ENCODE measurements at places on chromosomes 6 and 20. TPM values are rescaled to one million over a fixed set of nuclear protein-coding genes. Genes with fewer than 3 reads are reported as not detected.

The GRM1 gene
- 28.9 TPM for total RNA-seq

The GNMT gene
- 0.36 TPM for total RNA-seq

The PTPRK gene
- total RNA-seq: 86.3 TPM

The COX4I2 gene
- total RNA-seq: not detected

The PTK7 gene
- 53.7 TPM for total RNA-seq

The OPN5 gene
- total RNA-seq: not detected

The ZC3H12D gene
- total RNA-seq: 0.36 TPM

The ECI2 gene
- 35.0 TPM for total RNA-seq

The ARFGEF3 gene
- total RNA-seq: 38.3 TPM

The PRDM1 gene
- total RNA-seq: 0.45 TPM

The MTHFD1L gene
- 15.1 TPM for total RNA-seq

The NXT1 gene
- total RNA-seq: 11.4 TPM

The OLIG3 gene
- total RNA-seq: 1.2 TPM

The PIGU gene
- 29.4 TPM for total RNA-seq

The AURKA gene
- 8.3 TPM for total RNA-seq

The ELOVL2 gene
- 22.0 TPM for total RNA-seq

- DNase-seq: no peak
Measured at GRCh38 chr20:4569865-4570264, 151.8 kb upstream of the PRND start.

DNA sequence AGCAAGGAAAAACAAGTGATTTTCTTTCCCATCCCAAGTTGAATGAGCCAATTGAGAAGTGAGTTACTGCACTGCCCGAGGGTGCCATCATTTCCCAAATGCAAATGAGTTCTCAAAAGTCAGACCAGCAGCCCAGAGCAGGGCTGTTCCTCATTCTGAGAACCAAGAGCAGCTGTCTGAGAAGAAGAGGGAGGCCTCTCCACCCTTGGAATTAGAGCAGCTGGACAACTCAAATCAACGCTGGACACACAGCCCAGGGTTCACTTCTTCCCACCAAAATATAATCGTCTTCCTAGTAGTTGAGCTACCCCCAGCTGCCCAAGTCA, 4.6 kb upstream of the PREX1 start:
- DNase-seq: no peak

- DNase-seq: no peak
Measured at GRCh38 chr6:43953794-43954310, 173.4 kb downstream of the MRPL14 start.

- DNase-seq: no peak
Measured at GRCh38 chr6:162708971-162709370, 18.6 kb downstream of the PRKN start.

- no peak for DNase-seq
Measured at GRCh38 chr6:8023638-8024037, 40.6 kb downstream of the BLOC1S5 start.

- DNase-seq: no peak
Measured at GRCh38 chr20:52888096-52888495, 84.1 kb upstream of the TSHZ2 start.

GRCh38 chr6:123804014-123804786, 535 bp downstream of the NKAIN2 start:
- peak; percentile 65 for DNase-seq

DNA sequence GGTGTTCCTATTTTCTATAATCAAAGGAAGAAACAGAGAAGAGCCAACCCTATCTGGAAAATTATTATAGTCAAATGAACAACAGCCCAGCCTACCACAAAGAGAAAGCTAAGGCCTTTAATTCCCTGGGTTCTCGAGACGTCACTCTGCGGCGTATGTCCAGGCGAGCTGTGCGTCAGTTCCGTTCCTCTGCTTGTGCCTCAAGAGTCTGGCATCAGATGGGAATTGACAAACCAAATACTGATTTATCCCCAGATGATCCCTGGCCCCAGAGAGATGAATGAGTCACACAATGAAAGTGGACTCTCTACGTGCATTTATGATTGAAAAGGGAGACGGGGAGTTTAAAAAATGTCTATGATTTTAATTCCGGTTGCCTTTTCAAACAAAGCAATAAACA, 151.6 kb upstream of the PDE10A start:
- no peak for DNase-seq

DNA sequence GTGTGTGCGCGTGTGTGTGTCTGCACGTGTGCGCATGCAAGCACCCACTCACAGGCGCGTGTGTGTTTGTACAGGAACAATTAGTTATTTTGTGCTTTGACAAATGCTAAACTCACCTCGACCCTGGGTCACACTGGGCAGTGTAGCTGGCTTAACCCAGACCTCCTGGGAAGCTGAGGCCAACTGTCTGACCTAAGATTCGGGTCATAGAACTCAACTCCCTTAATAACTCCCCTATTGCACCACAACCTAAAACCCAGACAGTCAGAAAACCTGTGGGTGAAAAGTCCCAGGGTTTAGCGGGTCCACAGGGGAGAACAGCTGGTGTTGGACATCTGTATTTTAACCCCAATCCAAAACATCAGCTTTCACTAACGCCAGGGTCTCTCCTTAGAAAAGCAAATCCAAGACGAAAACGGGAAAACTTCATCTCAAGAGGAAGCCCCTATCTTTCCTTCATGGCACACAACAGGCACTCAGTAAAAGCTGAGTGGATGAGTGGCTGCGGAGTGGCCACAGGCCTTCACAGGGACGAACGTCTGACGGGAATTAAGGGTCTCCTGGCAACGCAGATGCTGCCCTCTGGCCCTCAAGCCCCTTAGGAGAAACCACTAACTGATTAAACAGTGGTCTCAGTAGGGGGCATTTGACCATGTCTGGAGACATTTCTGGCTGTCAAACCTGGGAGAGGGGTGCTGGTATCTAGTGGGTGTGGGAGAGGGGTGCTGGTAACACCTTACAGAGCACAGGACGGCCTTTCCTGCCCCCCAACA, 4.5 kb downstream of the PMEPA1 start:
- DNase-seq: no peak

GRCh38 chr6:32565511-32565910, 24.1 kb downstream of the HLA-DRB1 start:
- no peak for DNase-seq

DNA sequence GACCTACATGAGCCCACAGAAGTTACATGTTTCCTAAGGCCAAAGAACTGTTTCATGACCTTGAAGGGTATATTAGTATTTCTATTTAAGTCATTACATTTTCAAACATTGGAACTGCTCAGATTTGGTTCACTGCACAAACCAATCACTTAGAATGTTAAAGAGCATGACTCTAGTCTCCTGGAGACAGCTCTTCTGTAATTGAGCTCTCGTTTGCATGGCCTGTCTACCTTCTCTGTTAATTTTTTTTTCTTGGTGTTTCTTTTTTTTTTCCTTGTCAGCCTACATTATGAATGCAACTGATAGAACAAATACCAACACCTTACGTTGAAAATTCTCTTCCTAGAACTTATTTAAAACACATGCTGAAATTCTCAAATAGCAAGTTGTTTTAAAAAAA, 860.2 kb upstream of the MAP3K7 start:
- no peak for DNase-seq

DNA sequence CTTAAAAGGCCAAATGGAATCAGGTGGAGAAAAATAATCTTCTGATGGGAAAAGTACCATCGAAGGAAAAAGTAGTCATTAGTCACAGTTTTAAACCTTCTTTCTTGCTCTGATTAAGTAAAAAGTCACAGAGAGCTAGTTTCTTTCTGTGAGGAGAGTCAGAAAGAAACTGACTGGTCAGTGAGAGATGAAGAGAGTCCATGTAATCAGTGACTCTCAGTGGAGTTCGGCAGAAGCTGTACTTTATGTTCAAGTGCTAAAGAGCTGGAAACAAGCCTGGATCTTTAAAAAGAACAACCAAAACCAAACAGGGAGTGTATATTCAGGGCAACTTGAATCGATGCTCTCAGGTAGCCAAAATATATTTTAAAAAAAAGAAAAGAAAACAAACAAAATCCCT, 44.5 kb downstream of the MDGA1 start:
- DNase-seq: no peak

DNA sequence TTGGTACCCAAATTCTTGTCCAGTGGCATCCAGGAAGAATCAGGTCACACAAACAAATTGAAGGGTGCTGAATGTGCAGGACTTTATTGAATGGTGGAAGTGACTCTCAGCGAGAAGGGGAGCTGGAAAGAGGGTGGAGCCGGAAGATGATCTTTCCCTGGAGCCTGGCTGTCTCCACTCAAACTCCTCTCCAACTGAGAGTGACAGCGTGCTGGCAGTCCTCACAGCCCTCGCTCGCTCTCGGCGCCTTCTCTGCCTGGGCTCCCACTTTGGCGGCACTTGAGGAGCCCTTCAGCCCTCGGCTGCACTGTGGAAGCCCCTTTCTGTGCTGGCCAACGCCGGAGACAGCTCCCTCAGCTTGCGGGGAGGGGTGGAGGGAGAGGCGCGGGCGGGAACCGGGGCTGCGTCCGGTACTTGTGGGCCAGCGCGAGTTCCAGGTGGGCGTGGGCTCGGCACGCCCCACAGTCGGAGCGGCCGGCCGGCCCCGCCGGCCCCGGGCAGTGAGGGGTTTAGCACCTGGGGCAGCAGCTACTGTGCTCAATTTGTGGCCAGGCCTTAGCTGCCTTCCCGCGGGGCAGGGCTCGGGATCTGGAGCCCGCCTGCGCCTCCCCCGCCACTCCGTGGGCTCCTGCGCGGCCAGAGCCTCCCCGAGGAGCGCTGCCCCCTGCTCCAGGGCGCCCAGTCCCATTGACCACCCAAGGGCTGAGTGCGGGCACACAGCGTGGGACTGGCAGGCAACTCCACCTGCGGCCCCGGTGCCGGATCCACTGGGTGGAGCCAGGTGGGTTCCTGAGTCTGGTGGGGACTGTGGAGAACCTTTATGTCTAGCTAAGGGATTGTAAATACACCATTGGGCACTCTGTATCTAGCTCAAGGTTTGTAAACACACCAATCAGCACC, 26.7 kb upstream of the MBOAT1 start:
- no peak for DNase-seq

DNA sequence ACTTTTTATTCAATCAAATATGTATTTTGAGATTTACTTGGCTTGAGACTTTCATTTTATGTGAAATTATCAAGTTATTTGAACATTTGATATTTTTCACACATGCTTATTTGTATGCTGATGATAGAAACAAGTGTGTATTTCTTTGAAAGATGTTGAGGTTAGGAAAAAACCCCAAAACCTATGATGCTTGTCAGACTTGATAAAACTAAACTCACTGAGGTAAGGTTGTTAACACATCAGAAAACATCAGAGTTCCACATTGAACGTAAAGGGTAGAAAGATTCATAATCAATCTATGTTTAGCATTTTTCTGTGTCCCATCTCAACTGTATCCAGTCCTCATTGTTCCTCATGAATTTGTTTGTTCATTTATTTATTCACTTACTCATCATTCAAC, 12.2 kb downstream of the SF3B5 start:
- no peak for DNase-seq

- no peak for DNase-seq
Measured at GRCh38 chr6:156189195-156189594, 588.0 kb upstream of the ARID1B start.

DNA sequence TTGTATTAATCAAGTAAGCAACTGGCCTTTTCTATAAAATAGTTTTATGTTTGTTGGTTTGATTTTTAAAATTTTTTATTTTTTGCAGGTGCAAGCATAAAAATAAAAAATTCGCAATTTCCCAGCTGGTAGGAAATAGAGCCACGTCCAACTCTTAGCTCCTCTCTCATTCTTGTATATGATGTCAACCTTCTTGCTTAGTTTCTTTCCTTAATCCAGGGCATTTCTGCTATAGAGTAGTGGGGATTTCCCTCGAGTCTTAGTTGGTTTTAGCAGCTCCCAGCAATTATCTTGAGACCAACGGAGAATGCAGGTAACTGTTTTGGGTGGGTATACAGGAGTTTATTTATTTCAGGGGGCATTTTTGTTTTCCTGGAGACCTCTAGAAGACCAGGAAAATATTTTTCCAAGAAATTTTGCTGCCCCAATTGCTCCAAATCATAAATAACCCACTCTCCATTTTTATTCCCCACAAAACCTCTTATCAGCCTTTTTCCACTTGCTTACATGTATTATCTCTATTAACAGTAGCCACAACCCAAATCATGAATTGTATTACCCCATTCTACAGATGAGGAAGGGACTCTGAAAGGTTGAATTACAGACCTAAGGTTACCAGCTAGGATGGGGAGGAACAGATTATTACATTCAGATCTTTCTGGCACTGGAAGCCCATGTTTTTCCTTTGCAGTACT, 18.4 kb downstream of the PHACTR2 start:
- no peak for DNase-seq
